ENCODE measurements at places on chromosomes 1 and 21.

DNA sequence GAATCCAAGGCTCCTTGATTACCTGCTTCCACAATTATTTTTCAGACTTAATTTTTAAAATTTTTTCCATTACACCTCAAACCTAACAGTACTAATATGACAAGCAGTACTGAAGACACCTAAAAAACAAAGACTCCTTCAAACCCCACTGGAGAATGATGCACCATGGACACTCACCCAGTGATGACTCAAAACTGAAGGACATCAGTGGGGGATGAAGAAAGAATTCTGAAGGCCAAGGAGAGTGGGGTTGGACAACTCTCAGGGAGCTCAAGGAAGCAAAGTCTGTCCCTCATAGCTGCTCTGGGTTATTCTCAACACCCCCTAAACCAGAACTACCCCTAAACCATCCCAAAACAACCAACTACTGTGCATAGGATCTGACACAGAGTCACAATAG, 2.4 kb upstream of the ARHGAP29 start:
- DNase-seq: no peak

DNA sequence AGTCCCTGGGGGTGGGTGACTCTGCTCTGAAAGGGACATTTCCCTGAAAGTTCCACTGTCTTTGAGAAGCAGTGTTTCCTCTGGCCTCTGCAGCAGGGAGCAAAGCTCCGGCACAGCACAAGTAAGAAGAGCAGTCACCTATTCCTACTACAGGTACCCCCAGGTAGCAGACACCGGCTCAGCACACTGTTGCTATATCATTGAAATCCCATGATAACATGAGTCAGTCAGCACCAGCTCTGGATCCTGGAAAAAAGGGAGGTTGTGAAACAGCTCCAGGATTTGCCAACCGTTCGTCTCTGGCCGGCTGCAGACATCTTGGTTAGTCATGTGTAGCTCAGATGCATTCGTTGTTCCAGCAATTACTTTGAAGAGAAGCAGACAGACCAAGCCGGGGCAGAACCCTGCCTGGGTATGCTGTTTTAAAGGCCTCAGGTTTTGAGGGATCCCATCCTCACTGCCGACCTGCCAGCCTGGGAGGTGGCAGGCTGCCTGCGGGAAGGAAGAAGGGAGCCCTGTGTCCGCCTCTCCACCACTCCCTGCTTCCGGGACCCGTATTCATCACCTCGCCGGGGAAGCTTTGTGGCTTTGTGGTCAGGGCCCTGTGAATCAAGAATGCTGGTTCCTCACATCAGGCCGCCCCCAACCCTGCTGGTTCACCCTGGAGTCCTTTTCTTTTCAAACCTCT, 139.2 kb downstream of the CLIC6 start:
- DNase-seq: no peak

GRCh38 chr1:29824025-29824424, 587.7 kb downstream of the PTPRU start:
- DNase-seq: no peak

DNA sequence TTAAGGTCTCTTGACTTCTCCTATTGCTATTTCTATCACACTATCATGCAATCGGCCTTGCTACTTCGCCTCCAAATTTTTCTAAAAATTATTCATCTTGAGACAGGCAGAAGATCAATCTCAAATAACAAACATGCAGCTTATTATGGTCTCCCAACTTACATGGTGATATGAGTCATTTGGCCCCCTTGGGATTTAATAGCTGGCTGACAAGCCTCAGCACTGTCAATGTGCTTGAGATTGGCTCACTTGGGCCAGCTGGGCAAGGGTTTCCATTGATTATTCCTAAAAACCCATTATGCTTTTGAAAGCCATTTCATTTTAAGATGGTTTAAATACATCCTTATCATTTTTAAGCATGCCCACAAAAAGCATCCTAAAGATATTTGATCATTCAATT, 224.5 kb upstream of the NFIA start:
- DNase-seq: no peak

DNA sequence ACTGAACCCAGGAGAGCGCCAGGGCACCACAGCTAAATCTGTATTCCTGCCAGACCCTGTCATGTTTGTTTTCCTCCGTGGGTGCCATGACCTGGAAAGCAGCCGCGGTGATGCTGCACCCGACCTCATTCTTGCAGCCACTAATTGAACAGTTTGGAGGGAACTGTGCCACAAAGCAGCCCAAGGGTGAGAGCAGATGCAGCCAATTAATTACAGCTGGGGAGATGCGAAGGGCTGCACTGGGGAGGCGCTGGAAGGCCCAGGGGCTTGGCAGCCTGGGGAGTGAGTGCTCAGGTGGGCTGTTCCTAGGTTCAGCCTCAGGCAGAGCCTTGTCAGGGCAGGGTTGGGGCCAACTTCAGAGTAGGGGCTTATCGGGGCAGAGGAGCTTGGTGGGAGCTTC, 158.4 kb upstream of the CD34 start:
- DNase-seq: no peak

- no peak for DNase-seq
Measured at GRCh38 chr1:44472620-44473525, 67.8 kb downstream of the RNF220 start.

DNA sequence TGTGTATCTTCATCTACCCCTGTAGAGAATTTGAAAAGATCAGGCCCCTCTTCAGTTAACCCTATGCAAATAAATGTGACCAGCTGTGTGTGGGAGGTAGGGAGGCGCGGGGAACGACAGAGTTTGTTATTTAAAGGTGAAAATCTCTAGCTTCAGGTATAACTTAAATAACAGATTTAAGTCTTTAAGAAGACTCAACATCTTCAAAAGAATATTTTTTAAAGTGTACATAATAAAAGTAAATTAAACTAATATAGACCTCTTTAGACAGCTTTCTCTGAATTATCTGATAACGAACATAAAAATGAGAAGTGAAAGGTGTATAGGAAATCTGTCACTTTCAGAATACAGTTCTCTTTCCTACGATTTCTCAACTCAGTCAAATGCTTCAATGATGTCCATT, 16.0 kb downstream of the ANGPTL3 start:
- no peak for DNase-seq
